ENCODE measurements at places on chromosomes 5 and 9. TPM values are rescaled to one million over a fixed set of nuclear protein-coding genes. Genes with fewer than 3 reads are reported as not detected.

- DNase-seq: no peak
- H3K4me3 ChIP-seq: no peak overlapping the region
- H3K27me3 ChIP-seq: no peaks in the 10 kb centered on the region
- no peaks in the 10 kb centered on the region for H3K4me1 ChIP-seq
- no peaks in the 10 kb centered on the region for H3K36me3 ChIP-seq
Measured at GRCh38 chr9:98134702-98135557, 15.9 kb upstream of the TRIM14 start.

DNA sequence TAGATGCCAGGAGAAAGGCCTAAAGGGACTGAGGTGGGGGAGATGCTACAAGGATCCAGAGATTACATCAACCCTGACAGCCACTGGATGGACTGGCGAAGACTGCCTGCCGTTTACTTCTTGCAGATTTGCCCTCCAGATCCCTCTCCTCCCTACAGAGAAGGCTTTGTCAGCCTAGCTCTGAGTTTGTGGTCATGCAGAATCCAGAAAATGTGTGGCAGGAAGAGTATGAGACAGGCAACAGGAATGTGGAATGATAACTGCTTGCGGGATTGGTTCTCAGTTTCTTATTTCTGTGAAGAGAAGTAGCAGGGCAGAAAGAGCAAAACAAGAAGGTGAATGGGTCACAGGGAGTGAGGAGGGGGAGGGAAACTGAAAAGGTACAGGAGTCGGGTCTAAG, 129.6 kb downstream of the TLE1 start:
- no peak for DNase-seq
- no peak overlapping the region for H3K27ac ChIP-seq
- peaks cover 4% of the 10 kb centered on the region for H3K4me1 ChIP-seq
- H3K27me3 ChIP-seq: no peaks in the 10 kb centered on the region
- no peaks in the 10 kb centered on the region for H3K36me3 ChIP-seq

GRCh38 chr5:84058561-84058960, 326.1 kb downstream of the EDIL3 start:
- H3K27me3 ChIP-seq: no peaks in the 10 kb centered on the region
- no peaks in the 10 kb centered on the region for H3K4me1 ChIP-seq
- no peak overlapping the region for H3K4me3 ChIP-seq
- no peak for DNase-seq

DNA sequence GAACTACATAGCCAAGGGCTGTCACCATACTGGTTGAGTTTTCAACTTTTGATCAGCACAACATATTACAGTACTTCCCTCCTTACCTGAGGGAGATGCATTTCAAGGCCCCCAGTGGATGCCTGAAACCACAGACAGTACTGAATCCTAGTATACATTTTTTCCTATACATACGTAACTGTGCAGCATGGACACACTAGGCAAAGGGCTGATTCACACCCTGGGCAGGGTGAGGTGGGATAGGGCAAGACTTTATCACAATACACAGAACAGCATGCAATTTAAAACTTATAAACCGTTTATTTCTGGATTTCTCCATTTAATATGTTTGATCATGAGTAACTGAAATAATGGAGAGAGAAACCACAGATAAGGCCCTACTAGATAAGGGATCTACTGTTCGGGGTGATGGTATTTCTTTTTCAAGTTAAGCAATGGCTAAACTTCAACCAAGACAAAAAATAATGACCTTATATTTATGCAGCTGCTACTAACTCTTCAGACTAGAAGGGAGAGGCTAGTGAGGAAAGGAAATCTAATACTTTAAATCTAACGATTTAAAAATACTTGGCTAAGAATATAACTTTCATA, 186.9 kb upstream of the GNA14 start:
- no peaks in the 10 kb centered on the region for H3K27me3 ChIP-seq
- no peaks in the 10 kb centered on the region for H3K36me3 ChIP-seq
- no peak overlapping the region for H3K27ac ChIP-seq
- no peak for DNase-seq
- H3K4me1 ChIP-seq: peaks cover 42% of the 10 kb centered on the region

DNA sequence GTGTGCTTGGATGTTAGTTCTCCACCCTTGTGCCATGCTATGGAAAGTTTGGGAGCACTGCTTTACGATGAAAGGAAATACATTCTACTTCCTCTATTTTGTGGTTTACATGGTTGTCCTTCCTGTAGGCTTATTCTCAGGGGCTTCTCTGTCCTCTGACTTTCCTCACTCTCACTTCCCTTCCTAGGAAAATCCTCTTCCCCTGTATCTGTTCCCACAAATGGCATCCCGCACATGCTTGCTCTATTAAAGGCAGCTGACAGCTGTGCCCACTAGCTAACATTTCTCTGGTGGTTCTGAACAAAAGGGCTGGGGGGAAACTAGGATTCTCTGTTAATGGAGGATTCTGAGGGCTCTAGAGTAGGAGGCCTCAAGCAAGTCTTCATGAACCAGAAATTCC, 52.4 kb downstream of the FAM170A start:
- no peak overlapping the region for H3K27ac ChIP-seq
- DNase-seq: no peak
- H3K4me1 ChIP-seq: no peaks in the 10 kb centered on the region
- H3K36me3 ChIP-seq: no peaks in the 10 kb centered on the region

Gene TMEM252
- total RNA-seq: not detected

Gene C9orf153
- 0.68 TPM for total RNA-seq
